Activated CD8-positive, alpha-beta T cell treated with anti-CD3 and anti-CD28 coated beads, Interleukin-2, amount 10 ng/mL, durations not matched to agents 7 days and 5 days (primary cell): ENCODE measurements at places on chromosomes 5 and 9. TPM values are rescaled to one million over a fixed set of nuclear protein-coding genes. Genes with fewer than 3 reads are reported as not detected.

Gene SPATA31C1
- not detected for total RNA-seq

Gene GNA14
- not detected for total RNA-seq

Gene GFI1B
- not detected for total RNA-seq

- no peak for DNase-seq
Measured at GRCh38 chr9:16689351-16689938, 181.0 kb downstream of the BNC2 start.

DNA sequence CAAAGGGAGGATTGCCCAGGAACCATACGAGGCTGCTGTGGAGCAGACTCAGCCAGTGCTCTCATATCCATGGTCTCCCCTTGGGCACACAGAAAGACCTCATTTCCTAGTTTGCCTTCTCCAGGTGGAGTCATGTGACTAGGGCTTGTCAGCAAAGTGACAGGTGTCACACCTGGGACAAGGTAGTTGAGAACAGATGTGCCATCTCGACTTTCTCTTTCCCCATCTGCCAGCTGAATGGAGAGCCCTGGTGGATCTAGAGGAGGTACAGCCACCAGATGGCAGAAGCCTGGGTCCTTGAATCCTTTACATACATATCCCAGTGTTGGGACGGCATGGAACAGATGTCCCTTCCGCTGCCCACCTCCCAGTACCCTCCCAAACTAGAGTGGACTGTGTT lies 42.9 kb upstream of the ALDOB start:
- no peak for DNase-seq

DNA sequence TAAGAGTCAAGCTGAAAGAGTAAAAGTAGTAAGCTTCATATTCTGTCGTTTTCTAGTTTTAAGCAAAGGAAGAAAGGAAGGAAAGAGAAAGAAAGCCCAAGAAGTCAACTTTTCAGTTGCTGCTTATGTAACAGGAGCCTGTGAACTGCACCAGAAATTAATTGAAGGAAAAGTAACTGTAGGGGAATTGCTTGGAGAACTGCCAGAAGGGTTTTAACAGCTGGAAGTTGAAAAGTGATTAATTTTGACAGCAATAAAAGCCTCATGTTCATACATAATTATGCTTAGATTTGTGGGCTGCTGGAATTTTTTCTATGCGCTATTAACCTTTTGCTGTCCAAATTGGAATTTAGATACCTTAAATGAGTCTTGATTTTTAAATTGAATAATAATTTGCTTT lies 255.7 kb downstream of the ENC1 start:
- no peak for DNase-seq

DNA sequence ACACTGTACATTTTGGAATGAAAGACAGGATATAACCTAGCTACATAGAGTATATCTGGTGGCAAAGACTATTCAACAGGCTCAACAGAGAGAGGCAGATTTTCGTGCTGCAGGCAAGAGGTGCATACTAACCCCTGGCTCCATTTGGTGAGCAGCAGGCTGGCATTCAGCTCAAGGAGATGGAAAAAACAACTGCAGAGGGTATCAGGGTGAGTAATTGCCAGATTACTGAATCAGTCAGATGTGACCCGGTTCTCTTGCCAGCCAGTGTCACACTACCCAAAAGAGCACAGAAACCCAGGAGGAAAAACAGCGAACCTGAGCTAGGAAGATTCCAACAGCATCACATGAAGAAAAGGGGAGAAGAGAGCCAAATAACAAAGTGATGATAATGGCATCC lies 130.4 kb upstream of the PRLR start:
- DNase-seq: no peak
